Hematopoietic multipotent progenitor cell (in vitro differentiated cells): ENCODE measurements at places on chromosomes 13 and 19.

DNA sequence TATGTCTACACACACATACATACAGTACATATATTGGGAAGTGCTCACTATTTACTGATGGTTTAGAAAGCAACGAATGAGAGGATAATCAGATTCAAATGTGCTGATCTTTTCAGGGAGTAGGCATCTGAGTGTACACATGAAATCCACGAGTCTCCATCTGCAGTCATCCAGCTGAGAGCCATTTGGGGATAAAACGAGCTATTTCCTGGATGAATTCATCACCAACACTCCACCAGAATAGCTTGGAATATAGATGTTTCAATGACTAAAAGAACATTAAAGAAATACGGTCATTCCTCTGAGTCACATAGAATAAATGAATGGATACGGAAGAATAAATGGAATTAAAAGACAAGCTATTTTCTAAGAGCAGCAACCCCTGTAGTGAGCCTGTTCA, 721.6 kb upstream of the ARGLU1 start:
- DNase-seq = no peak

DNA sequence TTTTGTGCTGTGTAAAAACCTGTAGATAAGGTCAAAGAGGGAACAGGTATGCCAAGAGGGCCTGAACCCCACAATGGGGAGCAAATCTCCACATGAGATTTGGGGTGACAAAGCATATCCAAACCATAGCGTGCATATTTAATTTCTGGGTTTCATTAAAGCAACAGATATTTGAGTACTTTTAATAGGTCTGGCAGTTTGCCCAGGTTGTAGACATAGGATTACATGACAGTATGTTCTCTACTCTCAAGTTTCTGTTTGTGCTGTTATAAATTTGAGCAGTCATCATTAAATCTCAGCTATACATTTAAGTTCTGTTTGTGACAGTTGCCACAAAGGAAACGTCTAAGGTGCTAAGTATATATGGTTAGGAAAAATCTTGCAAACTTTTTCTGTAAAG, 236.4 kb downstream of the ATP8A2 start:
- no peak for DNase-seq

DNA sequence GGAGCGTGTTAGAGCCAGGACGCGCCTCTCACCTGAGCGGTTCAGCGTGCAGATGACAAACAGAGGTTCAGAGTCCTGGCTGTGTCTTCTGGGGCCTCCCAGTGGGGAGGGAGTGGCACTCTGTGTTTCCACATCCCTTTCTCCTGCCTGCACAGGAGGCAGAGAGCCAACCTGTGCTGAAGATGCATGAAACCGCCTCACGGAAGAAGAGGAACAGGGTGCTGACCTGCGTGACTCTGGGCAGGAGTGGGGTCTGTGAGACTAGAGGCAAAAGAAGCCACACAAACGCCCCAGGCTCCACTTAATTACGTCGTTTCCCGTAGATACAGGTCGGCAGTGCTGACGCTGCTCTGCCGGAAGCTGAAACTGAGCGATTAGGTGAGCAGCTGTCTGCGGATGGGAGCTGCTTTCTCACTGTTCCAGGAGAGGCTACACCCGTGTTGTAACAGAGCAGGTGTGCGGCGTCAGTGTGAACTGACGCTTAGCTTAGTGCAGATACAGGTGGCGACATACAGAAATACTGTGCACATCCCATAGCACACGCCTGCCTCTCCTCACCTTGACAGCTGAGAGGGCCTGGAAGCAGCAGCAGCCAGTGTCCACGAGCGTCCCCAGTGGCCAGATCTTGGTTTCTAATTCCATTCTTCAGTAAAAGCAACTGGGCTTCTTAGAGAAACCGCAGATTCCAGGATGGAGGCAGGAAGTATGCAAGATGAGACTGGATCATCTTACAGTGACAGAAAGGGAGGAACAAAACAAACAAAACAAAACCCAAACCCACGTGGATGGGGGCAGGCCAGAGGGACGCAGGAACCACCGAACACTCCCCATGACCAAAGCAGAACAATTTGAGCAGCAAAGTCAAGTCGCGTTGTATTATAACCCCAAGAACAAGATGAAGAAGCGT, 37.7 kb upstream of the MCF2L start:
- no peak for DNase-seq

DNA sequence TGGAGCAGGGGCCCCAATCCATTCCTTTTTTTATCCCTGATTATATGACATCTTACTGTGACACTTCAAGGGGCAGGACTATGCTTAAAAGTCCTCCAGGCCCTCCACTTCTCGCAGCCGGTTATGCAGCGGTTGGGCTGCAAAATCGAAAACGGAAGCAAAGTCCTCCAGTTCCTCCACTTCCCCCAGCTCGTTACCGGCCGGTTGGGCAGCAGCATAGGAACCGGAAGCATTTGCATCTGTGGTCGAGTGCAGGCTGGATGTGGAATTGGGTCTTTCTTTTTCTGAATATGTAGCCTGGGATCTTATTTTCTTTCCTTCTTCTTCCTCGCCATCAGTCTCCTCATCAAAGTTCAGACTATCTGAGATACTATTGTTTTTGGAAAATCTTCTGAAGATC, 46.1 kb downstream of the OXGR1 start:
- DNase-seq = no peak

- DNase-seq = no peak
These were observed 71.4 kb downstream of the DGKH start for GRCh38 chr13:42119875-42120274.
